ENCODE measurements at places on chromosomes 13 and 19. TPM values are rescaled to one million over a fixed set of nuclear protein-coding genes. Genes with fewer than 3 reads are reported as not detected.

KRTDAP gene
- not detected for total RNA-seq

SOX1 gene
- not detected for total RNA-seq

METTL21C gene
- total RNA-seq, result not detected

DNA sequence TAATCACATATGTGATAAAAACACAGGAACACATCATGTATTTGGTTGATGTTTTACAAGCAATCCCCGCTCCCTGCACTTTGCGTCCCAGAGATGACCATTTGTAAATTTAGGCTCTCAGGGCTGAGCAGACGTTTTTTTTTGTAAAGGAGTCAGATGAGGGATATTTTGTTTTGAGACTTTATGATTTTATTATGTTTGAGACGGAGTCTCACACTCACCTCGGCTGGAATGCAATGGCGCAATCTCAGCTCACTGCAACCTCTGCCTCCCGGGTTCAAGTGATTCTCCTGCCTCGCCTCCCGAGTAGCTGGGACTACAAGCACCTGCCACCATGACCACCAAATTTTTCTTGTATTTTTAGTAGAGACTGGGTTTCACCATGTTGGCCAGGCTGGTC is 1.4 kb downstream of the TLE6 start:
- no peak overlapping the region for H3K27ac ChIP-seq
- no peak overlapping the region for H3K4me3 ChIP-seq
- H3K27me3 ChIP-seq, result no peaks in the 10 kb centered on the region
- H3K36me3 ChIP-seq, result no peaks in the 10 kb centered on the region
- H3K4me1 ChIP-seq, result peaks cover 53% of the 10 kb centered on the region

Data from thyroid gland (tissue), 4 donors.